ENCODE measurements at places on chromosomes 6 and 20. TPM values are rescaled to one million over a fixed set of nuclear protein-coding genes. Genes with fewer than 3 reads are reported as not detected.

TTBK1 gene
- polyA plus RNA-seq = 0.37 TPM

KCNK5 gene
- polyA plus RNA-seq = 9.6 TPM

PSORS1C2 gene
- 0.15 TPM for polyA plus RNA-seq

TEAD3 gene
- polyA plus RNA-seq = 43.7 TPM

TAAR2 gene
- polyA plus RNA-seq = not detected

GHRH gene
- polyA plus RNA-seq = not detected

OR2B6 gene
- polyA plus RNA-seq = not detected

RBCK1 gene
- polyA plus RNA-seq = 94.4 TPM

OTOR gene
- polyA plus RNA-seq = not detected

SIGLEC1 gene
- polyA plus RNA-seq = 1.1 TPM

NNAT gene
- polyA plus RNA-seq = 90.1 TPM

RBPJL gene
- not detected for polyA plus RNA-seq

METTL24 gene
- 14.7 TPM for polyA plus RNA-seq

IL17F gene
- 0.40 TPM for polyA plus RNA-seq

TRIM15 gene
- polyA plus RNA-seq = 0.08 TPM

ADGRF4 gene
- polyA plus RNA-seq = 0.37 TPM

SPATS1 gene
- polyA plus RNA-seq = not detected

FOXA2 gene
- polyA plus RNA-seq = not detected

RPS6KA2 gene
- 29.2 TPM for polyA plus RNA-seq
